ENCODE measurements at places on chromosomes 12 and 14.

GRCh38 chr12:53289891-53290290 lies 5.5 kb upstream of the PFDN5 start:
- DNase-seq: no peak

GRCh38 chr14:99595034-99595433 lies 9.0 kb downstream of the CCDC85C start:
- DNase-seq: no peak

GRCh38 chr12:28172434-28173030 lies 17.7 kb upstream of the CCDC91 start:
- DNase-seq: no peak

DNA sequence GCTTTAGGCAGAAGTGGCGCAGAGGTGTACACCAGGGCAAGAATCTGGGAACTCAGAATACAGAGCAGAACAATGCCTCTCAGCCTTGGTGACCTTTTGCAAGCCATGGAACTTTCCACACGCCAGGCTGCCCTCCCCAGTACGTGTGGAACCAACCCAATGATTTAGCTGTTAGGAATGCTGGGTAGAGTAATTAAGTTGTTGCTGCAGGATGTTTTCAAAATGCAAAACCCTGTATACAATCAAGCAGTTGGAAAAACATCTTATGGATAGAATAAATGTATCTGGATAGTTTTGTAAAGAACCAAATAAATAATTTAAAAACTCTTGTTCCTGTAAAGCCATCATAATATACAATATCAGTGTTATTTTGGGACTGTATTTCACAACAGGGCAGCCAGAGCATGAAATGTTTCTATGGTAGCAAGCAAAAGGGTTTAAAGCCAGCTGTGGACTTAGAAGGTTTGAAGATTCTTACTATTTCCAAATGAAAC lies 19.4 kb downstream of the PPP1R36 start:
- DNase-seq: no peak
